ENCODE measurements at places on chromosomes 1 and 21.
A peak's percentile ranks its signal among the peaks of the same experiment; 100 is the strongest.

DNA sequence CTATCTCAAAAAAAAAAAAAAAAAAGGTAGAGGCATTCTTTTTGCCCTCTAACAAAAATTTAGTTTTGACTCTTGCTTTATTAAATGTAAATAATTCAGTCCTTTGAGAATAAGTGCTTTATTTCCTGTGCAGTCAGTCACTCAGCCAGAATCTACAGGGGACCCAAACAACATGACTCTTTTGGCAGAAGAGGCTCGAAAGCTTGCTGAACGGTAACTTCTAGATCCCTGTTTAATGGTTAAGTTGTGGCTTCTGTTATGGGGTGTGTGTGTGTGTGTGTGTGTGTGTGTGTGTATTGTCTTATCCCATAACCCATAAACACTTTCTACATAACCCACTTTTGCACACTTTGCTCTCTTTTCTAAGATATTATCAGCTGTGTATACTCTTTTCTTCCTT is 54.9 kb upstream of the LAMC2 start:
- no peak for DNase-seq

DNA sequence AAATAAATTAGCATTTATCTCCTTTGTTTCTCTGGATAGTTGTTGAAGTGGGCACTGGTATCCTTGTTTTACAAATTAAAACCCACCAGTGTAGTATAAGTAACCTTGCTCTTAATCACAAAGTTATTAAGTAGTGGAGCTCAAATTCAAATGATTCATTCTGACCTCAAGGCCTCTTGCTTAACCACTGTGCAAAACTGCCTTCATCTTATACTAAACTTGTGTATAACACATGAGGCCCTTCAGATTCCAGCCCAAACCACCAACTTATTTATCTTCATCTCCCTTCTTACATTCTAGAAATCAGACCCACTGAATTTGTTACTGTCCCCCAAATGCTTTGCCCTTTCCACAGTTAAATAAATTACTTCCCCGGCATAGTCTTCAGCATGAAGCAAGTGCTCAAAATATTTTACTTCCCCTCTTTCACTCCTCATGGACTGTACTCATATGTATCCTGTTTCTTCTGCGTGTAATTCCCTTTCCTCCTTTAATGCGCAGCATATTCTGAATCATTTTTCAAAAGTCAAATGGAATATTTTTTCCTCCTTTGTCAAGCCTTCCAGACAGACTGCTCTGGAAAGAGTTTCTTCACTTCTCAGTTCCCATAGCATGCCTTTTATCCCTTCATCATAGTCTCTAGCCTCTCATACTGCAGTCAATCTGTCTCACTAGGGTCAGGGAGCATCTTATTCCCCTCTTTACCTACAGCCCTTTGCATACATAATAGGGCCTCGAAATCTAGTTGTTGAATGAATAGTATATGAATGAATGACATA is 19.0 kb upstream of the DNASE2B start:
- no peak for DNase-seq

DNA sequence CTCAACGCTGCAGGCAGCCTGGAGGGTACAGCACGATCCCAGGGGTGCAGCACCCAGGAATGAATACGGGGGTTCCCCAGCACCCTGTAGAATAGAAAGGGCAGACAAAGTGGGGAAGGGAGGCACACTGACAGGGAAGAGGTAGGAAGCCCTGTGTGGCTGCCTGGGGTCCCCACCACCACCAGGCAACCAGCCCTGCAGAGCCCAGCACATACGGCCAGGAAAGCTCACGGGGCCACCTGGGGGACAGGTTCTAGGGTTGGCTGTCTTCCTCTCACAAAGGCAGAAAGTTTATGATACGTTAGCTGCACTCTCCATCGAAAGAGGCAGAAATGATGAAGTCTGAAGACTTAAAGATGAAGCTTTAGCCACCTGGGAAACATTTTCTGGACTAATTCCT is 52.5 kb downstream of the ARHGEF16 start:
- no peak for DNase-seq

DNA sequence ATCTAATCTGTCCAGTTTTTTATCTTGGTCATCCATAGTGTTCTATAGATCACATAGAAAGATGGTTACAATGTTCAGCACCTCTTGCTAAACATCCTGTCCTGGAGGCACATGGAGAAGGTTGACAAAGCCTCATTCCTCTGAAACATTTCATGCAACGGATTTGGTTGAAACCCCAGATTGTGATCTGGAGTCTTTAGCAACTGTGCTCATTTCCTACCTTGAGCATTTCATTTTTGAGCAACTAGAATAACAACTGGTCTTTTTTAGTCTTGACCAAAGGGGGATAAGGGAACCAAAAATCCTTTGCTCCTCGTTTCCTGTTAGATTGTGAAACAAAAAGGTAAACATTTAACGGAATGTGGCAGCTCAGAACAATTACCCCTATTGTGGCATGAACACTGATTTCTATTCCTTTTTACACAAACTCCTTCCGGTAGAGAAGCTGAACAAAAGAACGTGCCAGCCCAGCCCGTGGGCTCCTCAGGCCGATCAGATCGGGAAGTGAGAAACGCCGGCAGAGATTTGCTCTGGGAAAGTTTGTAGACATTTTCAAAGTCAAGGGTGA is 94.7 kb upstream of the ERRFI1 start:
- no peak for DNase-seq

DNA sequence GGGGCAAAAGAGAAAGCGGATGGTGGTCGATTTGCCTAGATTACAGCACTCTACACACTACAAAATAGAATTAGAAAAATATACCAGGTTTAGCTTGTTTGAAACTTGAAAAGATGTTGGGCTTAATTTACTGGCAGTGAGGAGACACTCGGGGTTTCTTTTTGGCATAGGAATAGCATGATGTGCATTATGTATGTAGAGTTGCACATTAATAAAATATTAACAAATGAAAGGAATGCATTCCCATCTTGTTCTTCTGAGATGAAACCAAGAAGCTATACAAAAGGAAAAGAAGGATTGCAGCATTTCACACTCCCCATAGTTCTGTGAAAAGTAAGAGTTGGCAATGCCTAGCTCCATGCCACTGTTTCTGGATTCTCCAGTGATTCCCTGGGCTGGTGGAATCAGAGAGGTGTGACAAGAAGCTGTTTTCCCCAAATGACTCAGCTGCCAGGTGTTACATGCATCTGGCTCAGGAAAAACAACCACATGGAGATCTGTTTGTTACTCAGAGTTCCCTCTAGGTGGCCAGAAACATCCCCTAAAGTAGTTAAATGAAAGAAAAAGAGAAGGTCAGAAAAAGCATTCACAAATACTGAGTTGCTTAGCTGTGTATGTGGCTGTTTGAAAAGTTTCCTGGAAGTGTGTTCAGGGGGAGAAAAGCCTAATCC is 115.6 kb downstream of the UCK2 start:
- no peak for DNase-seq

GRCh38 chr1:32933742-32934322 is 30.8 kb downstream of the RNF19B start:
- DNase-seq = no peak

GRCh38 chr1:221435504-221435904 is 306.4 kb downstream of the DUSP10 start:
- DNase-seq = no peak

DNA sequence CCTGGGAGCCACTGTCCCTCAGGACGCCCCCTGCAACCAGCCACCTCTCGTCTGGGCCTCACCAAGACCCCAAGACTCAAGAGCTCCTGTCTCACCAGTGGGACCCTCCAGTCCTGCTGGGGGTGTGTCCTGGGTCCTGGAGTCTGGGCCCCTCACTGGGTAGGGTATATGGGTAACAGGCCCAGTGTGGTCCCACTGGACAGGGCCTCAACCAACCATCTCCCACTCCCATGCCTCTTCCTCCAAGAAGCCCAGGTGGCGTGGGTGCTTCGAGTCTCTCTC is 725 bp upstream of the VWA1 start:
- DNase-seq = no peak

DNA sequence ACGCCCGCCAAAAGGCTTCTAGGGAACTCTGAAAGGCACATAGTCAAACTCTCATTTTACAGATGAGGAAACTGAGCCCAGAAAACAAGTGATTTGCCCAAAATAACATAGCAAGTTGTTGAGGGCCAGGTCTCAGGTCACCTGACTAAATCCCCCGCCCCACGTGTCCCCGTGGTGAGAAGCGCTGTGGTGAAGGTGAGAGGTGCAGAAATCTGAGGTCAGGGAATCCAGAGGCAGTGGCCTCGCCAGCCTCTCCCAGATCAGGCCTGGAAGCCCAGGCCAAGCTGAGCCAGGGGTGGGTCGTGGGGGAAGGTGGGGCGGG is 5.1 kb downstream of the HDGF start:
- DNase-seq = no peak

DNA sequence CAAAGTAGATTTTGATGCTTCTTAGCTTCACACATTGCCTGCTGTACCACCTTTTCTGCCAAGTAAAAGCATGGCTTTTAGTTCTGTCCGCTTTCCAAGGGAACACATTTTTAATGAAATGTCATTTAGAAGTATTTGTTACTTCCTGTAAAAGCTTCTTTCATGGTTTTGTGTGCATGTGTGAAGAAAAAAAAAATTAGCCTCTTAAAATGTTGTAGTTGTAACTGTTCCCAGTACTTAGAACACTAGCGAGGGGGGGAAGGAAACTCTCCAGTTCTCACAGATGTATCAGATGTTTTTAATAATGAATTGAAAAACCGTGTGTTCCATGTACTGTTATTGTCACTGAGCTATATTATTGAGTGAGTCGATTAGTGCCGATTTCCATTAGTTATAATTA is 568.3 kb upstream of the ADGRL2 start:
- DNase-seq = no peak

- no peak for DNase-seq
These were observed 12.9 kb upstream of the FTCD start for GRCh38 chr21:46168238-46168637.

GRCh38 chr1:88640060-88640459 is 44.0 kb upstream of the PKN2 start:
- no peak for DNase-seq

DNA sequence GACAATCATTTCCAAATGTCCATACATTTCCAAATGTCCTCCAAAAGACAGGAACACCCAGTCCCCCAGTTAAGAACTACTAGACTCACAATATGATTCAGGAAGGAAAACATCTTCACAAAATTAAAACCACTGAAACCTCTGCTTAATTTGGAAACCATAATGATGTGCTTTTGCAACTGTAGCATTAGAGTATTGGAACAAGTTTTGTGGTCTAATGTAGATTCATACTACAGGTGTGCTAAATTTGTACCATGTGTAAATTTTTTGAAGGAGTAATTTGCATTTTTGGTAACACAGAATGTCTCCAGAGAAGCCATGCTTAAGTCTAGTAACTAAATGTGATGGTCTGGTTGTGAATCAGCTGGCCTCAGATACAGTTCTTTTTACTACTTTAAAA is 129.6 kb downstream of the DPYD start:
- DNase-seq = no peak

DNA sequence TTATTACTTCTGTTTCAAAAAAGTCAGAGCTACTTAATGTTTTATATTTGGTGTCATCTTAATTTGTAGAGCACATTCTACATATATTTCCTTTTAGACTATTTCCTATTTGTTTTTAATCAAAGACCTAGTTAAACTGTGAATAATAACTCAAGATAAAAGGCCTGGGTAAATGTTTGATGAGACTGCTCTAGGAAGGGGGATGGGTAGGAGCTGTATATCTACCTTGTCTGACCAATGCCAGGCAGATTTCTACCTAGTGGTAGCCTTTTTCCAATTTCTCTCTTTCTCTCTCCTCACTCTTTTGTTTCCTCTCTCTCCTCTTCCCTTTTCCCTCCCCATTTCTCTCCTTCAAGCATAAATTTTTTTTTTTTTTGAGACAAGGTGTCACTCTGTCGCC is 31.9 kb upstream of the IVNS1ABP start:
- DNase-seq = no peak

GRCh38 chr1:245871915-245872314 is 635.2 kb downstream of the SMYD3 start:
- DNase-seq = no peak

- no peak for DNase-seq
These were observed 51.9 kb upstream of the LPGAT1 start for GRCh38 chr1:211882381-211883004.

DNA sequence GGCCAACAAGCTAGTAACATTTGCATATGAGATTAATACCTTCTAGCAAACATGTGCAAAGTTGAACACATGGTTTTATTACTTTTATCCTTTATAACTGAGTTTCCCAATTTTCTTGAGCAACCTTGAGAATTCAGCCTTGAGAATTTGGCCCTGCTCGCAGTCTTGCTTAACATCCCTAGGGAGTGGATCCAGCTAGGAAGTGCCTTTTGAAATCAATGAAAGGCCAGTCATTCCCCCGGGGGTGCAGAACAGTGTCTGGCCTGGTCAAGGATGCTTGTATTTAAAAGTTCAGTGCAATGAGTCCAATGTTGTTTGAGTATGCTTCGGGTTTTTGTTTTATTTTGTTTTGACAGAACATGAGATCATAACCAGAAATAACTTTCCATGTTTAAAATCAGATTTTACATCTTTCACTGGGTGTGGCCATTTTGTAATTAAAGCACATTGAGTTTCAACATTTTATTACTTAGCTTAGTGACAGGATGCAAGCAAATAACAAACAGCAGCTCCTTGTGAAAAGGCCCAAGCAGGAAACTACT is 16.7 kb downstream of the PALMD start:
- DNase-seq = no peak

DNA sequence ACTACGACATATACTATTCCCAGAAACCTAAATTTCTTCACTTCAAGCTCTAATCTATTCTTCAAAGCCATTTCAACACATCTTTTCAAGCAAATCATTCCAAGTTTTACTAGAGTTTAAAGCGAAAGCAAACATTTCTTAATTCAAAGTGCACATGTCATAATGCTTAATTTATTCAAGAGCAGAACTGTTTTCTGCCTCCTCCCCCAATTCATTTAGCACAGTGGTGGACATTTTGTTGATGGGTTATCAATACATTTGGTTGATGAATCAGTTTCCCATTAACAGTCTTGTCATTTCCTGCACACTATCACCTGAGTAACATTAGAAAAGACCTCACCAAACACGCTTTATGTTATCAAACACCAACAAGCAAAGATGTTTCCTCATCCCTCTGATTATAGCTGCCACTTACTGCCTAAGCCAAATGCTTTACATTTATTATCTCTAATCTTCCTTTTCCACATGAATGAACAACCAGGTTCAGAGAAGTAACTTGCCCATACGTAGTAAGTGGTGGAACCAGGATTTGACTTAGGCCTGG is 2.0 kb downstream of the SRSF4 start:
- DNase-seq = no peak

- DNase-seq = peak; percentile 76
These were observed 6.6 kb upstream of the PEX19 start for GRCh38 chr1:160291248-160292220.
